ENCODE measurements at places on chromosomes 1 and 21.

GRCh38 chr1:221149555-221150075, 270.4 kb downstream of the HLX start:
- no peak for DNase-seq

DNA sequence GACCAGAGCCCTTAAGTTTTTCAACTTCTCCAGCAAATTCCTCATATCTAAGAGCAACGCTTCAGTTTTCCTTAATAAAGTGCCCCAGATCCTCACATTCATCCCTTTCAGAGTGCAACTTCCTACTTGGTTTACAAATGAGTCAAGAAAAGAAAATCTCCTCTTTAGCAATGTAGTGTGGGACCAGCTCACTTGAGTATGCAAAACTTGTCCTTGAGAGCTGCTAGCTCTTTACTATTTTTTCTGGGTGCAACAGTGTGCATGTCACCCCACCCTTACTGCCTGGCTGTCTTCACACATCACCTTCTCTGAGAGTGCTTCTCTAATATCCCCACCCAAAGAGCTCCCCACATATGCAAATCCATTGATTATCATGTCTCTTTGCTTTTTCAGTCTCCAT, 203.1 kb upstream of the CAMK1G start:
- DNase-seq, result no peak

- DNase-seq, result no peak
Observed at GRCh38 chr1:1435106-1435903, at the start of gene VWA1. VWA1 (plus strand) TSS chr1:1435690; CDS start chr1:1435749, 59 bp downstream.

- DNase-seq, result no peak
Observed at GRCh38 chr21:34077888-34078287, 4.5 kb downstream of the MRPS6 start.
